ENCODE measurements at places on chromosomes 11 and 22.
A peak's percentile ranks its signal among the peaks of the same experiment; 100 is the strongest.

- peak; percentile 75 for DNase-seq
These were observed 26.9 kb downstream of the SNAP29 start for GRCh38 chr22:20885557-20886323.

DNA sequence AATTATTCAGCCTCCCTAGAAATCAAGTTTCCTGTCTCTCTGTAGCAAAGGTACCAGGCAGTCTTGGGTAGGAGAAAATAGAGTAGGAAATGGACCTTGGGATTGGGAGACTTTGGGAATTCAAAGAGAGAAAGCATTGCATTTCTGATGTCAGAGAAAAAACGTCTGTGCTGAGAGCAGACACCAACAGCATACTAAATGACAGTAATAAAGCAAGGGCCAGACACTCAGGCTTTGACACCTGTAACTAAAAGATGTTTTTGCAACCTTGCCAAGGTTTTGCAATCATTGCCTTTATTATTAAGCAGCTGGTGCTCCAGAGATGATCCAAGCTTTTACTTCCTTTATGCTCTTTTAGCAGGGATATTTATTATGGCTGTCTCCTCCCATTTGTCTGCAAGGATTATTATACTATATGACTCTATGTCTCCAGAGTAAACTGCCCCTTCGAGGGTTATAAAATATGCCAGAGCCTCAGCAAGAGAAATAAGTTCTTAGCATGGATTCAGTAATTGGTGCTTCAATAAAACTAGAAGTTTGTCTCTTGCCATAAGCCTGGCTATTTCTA, 85.2 kb upstream of the GRAMD1B start:
- no peak for DNase-seq

DNA sequence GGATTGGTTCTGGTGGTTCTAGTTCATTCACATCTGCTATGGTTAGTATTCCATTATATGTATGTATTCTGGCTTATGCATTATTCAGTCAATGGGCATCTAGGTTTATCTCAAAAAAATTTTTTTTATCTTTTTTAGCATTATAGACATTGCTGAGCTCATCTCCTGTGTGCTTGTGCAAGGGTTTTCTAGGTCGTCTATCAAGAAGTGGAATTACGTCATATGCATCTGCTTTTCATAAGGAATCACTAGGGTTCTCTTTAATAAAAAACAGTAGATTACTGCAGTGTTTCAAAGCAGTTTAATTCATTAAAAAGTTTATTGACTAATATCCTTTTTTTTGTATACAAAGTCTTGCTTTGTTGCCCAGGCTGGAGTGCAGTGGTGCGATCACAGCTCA, 21.3 kb downstream of the TBC1D22A start:
- no peak for DNase-seq

DNA sequence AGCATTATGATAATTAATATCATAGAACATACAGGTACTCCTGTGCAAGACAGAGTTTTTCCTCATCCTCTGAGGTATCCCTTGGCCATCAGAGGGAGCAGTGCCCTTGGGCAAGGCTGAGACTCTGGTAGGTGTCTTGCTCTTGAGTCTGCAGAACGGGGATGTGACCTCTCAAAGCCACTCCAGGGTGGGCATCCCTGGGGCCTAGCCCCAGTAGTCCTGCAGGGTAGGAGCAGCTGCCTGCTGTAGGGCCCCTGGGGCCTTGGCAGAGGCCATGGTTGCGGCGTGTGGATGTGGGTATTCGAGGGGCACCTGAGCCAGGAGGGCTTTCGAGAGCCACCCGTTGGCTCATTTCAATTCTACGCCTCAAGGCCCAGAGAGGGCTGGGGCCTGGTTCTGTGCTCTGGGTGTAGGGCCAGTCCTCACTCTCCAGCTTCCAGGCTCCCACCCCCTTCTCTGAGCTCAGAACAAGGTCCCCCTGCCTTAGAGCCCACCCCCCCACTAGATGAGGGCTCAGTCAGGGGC, 7.7 kb upstream of the OMP start:
- no peak for DNase-seq

DNA sequence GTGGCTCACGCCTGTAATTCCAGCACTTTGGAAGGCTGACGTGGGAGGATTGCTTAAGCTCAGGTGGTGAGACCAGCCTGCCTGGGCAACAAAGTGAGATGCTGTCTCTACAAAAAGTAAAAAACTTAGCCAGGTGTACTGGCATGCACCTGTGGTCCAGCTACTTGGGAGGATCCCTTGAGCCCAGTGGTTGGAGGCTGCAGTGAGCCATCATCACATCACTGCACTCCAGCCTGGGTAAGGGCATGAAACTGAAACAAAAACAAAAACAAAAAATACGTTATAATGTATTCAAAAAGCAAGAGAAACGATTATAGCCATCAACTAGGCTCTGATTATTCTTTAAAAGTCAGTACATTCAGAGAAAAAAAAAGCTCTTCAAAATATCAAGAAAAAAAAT, 62.5 kb downstream of the TCF20 start:
- DNase-seq, result no peak

- no peak for DNase-seq
These were observed 17.5 kb upstream of the TSPAN18 start for GRCh38 chr11:44709281-44709562.

- DNase-seq, result no peak
These were observed 5.3 kb downstream of the CDPF1 start for GRCh38 chr22:46244771-46245170.

- no peak for DNase-seq
These were observed 4167.4 kb upstream of the OR11H1 start for GRCh38 chr22:11360632-11361031.

Measured in left ventricle myocardium inferior (tissue), 1 donor.